Mesenteric fat pad (tissue), 1 donor: ENCODE measurements at places on chromosomes 16 and 17. TPM values are rescaled to one million over a fixed set of nuclear protein-coding genes. Genes with fewer than 3 reads are reported as not detected.

DNA sequence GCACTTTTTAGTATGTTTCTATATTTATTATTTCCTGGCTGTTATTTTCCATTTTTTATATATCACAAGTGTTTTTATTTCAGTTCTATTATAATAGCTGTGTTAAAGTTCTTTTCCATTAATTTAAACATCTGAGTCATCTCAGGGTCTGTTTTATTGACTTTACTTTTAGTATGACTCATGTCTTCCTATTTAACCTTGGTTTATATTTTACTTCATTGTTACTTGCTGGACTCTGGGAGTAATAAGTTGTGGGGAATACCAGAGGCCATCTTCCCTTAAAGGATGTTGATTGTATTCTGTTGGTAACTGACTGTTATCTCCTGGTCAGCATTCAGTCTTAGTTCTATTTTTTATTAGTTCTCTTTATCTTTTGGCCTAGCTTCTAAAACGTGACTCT lies 1508.2 kb downstream of the CDH11 start:
- DNase-seq = no peak

- no peak for DNase-seq
Measured at GRCh38 chr17:31573047-31573446, 181.6 kb downstream of the RAB11FIP4 start.

- no peak for DNase-seq
Measured at GRCh38 chr16:80274576-80275191, 266.1 kb upstream of the DYNLRB2 start.

DNA sequence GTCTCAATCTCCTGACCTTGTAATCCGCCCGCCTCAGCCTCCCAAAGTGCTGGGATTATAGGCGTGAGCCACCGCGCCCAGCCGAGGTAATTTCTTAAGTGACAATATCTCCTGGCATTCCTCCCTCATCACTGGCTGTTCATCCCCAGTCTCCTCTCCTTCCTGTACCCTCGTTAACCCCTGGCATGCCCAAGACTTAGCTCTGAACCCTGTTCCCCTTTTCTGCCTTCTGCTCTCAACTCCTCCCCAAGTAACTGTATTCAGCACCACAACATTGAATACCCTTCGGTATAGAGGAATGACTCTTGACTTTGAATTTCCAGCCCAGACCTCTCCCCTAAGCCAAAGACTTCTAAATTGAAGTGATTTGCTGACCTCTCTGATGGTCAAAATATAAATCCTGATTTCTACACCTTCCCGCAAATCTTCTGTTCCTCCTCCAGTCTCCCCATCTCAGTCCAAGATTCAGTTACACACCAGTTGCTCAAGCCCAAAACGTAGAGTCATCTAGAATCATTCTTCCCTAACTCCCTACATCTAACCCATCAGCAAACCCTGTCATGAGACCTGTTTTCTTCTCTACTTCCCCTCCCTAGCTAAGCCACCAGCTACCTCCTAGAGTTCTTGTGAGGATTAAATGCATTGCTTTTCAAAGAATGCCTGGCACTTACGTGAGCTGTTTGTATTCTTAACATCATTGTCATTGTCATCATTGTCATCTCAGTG lies 14.8 kb downstream of the PMP22 start:
- peak; percentile 20 for DNase-seq

GRCh38 chr16:81278526-81278925 lies 36.2 kb upstream of the GAN start:
- DNase-seq = no peak

DNA sequence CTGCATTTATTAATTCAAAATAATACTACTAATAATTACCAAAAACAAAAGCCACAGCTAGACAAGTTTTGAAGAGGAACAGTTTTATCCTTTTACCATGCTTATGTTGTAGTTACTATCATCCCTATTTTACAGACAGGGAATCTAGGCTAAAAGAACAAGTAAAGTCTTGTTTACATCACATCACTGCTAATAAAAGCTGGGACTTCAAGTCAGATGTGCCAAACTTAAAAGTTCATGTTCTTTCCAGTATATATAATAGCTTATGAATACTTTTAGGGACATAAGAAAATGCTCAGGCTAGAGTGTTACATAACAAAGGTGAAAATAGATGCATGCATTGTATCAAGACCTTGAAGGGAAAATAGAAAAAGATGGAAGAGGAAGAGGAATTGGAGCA lies 234.2 kb downstream of the CDH11 start:
- no peak for DNase-seq

- no peak for DNase-seq
Measured at GRCh38 chr17:63382826-63383225, 63.3 kb downstream of the CYB561 start.

- DNase-seq = peak; percentile 53
Measured at GRCh38 chr17:77704048-77704815, 254.3 kb upstream of the TNRC6C start.

GRCh38 chr17:78793968-78794367 lies 11.9 kb upstream of the CYTH1 start:
- DNase-seq = no peak

DNA sequence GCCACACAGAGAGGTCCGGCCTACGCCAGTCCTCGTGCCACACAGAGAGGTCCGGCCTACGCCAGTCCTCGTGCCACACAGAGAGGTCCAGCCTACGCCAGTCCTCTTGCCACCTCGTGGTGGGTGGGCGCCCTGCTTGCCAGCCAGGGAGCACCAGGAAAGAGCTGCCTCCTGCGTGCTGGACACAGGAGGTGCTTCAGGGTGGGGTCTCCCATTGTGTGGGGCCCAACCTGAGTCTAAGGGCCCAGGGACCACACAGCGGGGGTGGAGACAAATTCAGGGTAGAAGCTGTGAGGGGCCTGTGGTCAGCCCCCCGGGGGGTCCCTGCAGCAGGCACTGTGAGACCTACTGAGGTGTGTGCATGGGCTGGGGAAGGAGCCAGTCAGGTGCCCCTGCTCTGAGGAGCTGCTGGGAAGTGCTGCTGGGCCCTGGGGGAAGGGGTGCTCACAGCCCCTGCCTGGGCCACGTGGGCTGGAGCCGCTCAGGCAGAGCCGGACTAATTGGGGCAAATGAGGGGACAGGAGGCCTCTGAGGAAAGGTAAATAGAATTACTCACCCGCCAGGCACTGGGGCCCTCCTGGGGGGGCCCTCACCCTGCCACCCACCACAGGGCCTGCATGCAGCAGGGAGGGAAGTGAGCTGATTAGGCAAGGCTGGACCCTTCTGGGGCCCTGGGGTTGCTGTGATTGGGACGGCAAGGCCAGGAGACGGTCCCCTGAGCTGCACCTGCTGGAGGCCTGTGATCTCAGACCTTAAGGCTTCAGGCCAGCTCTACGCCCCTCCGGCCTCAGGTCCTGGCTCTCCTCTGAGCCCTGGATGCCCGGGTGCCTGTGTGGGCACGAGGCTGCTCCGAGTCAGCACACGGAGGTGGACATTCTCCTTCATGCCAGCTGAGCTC lies 11.0 kb downstream of the GCGR start:
- DNase-seq = no peak

- no peak for DNase-seq
Measured at GRCh38 chr16:64823481-64824075, 298.3 kb downstream of the CDH11 start.

DNA sequence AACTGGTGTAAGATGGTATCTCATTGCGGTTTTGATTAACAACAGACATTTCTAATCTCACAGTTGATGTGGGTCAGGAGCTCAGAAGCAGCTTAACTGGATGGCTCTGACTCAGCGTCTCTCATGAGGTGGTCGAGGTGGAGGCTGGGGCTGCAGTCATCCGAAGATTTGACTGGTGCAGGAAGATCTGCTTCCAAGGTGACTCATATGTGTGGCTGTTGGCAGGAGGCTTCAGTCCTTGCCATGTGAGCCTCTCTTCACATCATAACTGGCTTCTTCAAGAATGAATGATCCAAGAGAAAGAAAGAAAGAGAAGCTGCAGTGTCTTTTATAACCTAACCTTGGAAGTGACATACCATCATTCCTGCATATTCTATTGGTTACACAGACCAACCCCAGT lies 376.1 kb downstream of the SEC14L1 start:
- DNase-seq = no peak

DNA sequence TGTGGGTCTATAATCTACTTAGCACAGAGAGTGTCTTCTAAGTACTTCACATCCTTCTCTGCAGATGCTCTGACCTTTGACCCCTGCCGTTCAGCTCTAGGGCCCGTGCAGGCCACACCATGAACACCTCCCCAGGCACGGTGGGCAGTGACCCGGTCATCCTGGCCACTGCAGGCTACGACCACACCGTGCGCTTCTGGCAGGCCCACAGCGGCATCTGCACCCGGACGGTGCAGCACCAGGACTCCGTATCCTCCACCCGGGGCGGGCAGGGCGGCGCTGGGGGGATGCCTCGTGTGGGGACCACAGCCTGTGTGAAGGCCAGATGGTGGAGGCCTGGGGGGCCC lies 686 bp downstream of the MLST8 start:
- no peak for DNase-seq

GRCh38 chr16:57537194-57537505 lies 779 bp upstream of the CCDC102A start:
- no peak for DNase-seq

- peak; percentile 35 for DNase-seq
Measured at GRCh38 chr16:55003916-55004315, 73.3 kb downstream of the IRX5 start.

DNA sequence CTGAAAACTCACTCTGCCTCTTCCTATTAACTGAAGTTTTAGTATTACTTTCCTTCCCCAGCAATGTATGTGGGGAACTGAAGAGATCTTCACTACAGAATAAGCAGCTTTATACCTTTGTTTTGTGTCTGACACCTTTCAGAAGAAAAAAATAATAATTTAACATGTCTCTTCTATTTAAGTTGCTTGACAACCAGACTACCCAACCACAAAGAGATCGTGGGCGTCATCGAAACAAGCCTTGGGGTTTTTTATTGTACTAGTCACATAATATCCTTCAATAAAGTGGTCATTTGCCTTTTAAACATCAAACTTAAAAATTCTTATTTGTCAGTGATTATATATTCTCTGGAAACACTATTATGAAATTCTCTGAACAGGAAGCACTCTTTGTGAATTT lies 123.7 kb downstream of the CHD9NB start:
- no peak for DNase-seq

Gene OTOA
- 0.48 TPM for total RNA-seq

Gene PHKB
- 57.8 TPM for total RNA-seq

Gene CDK12
- 46.5 TPM for total RNA-seq

Gene SLFN12
- 17.7 TPM for total RNA-seq

Gene HAS3
- total RNA-seq = 0.77 TPM

Gene EFNB3
- total RNA-seq = 0.58 TPM

Gene DLX4
- 0.55 TPM for total RNA-seq

Gene TNFRSF13B
- total RNA-seq = not detected
